ENCODE measurements at places on chromosomes 7 and 10.

GRCh38 chr7:21412410-21412851, 15.5 kb upstream of the SP4 start:
- no peak for DNase-seq

DNA sequence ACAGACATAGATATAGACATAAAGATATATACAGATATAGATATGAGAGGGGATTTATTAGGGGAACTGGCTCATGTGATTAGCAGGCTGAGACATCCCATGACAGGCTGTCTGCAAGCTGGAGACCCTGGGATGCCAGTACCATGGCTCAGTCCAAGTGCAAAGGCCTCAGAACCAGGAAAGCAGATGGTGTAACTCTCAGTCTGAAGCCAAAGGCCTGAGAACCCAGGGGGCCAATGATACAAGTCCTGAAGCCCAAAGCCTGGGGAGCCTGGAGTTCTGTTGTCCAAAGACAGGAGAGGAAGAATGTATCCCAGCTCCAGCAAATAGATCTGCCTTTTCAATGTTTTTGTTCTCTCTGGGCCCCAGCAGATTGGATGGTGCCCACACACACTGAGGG, 5.5 kb downstream of the NCOA4 start:
- DNase-seq: no peak

- no peak for DNase-seq
Measured at GRCh38 chr10:48926255-48926654, 13.4 kb downstream of the LRRC18 start.

DNA sequence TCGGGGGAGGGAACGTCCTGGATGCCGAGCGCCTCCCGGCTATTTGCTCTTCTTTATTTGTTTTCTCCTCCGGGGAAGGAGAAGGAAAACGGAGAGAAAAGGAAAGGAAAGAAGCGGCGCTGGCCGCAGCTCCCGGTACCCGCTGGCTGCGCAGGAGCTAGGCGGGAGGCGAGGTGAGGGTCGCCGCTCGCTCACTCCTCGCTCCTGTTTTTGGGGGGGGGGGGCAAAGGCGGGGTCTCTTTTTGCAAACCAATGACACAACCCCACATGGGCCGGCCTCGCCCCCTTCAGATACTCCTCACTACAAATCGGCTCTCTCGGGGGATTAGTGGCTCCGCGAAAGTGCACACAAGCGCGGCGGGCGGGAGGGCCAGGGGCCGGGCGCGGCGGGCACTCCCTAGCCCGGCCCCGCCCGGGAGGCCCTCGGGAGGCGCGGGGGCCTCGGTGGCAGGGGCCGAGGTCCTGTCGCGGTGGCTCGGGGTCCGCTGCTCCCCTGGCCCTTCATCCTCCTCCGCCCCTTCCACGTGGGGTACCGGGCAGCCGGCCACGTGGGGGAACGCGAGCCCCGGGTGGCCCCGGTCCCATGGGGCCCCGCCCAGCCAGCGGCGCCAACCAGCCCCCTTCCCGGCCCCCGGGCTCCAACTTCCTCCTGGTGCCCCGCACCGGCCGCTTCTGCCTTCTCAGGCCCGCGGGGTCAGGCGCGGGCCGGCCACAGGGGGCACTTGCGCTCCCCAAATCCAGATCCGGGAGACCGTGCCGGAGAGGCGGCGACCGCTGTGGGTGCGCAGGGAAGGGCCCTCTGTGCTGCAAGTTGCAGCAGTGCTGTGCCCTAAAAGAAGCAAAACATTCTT, 718 bp upstream of the CTBP2 start:
- peak; percentile 82 for DNase-seq

DNA sequence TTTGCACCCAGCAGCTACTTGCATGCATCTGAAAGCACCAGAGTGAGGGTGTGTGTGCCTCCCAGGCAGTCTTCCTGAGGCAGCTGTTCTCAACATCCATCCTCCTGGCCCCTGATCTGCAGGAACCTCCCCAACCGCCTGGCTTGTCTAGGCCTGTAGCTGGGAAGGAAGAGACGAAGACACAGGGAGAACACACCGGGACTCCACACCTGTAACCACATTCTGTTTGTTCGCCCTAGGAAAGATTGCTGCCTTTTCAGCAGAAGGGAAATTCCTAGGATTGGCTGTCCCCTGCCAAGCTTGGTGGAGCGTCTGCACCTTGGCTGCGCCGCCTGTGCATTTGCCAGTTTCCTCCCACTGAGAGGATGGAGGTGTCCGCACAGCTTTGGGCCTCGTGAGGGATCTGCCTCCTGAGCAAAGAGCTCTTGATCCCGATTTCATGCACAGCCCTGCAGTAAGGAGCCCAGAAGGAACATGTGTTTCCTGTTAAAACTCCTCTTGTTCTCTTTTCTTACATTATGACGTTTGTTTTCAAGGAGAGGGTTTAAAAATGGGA, 154.6 kb downstream of the TPST1 start:
- no peak for DNase-seq

DNA sequence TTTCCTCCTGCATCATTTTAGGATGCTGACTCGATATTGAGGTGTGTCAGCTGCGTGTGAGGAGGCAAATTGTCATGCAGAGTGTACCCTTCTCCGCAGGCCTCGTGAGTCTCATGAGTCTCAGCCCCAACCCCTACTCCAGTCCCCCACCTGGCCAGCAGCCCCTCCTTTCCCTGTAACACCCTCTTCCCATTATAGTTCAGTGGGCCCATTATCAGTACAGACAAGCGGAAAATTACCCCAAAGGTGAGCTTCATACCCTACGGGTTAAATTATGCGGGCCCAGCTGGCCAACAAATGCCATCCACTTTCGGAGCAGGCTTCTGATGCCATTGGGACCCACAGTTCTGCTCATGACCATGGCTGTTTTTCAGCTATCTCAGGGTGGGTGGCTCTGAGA, 25.2 kb downstream of the SFTPD start:
- no peak for DNase-seq

DNA sequence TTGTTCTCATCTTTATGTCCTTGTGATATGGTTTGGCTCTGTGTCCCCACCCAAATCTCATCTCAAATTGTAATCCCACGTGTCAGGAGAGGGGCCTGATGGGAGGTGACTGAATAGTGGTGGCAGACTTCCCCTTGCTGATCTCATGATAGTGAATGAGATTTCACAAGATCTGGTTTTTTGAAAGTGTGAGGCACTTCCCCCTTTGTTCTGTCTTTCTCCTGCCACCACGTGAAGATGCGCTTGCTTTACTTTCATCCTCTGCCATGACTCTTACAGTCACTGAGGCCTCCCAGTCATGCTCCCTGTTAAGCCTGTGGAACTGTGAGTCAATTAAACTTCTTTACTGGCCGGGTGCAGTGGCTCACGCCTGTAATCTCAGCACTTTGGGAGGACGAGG, 161.0 kb downstream of the HERPUD2 start:
- DNase-seq: no peak

- no peak for DNase-seq
Measured at GRCh38 chr10:90738885-90739284, 119.0 kb downstream of the HTR7 start.

DNA sequence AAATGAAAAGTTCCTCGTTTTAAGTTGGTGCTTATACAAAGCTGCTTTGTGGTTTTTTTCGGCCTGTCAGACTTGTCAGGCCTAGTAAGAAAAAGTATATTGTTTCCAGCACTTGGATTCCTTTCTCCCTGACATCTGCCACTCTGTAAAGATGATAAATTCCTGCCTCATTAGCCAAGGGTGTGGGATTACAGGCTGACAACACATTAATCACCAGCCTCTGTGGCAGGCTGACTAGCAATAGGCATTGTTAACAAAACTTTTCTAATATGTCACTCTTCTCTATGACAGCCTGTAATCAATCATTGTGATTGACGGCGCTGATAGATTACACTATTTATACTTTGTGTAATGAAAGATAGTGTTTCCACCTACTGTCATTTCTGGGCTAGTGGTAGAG, 682.5 kb downstream of the LRMDA start:
- DNase-seq: no peak

- DNase-seq: no peak
Measured at GRCh38 chr10:70360215-70360614, 22.2 kb downstream of the LRRC20 start.

DNA sequence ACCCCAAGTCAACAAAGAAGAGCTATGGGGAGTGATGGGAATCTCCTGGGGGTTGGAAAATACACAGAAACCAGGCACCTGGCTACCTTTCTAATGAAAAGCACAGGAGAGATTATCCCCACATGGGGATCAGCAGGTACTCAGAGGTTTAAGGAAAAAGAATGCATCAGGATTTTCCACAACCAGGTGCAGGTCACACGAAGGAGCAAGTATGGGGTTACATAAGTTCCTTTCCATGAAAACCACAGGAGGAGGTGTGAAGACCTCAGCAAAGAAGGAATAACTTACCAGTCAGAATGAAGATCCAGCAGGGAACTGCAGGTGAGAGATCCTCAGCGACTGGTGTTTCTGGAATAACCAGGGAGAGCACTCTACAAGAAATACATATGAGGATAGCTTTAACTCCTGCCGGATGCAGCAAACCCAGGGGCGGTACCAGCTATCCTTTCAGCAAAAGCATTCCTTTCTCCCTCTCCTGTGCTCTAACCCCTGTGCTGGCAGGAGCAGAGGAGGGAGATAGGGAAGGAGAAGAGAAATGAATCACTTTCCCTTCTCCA, 116.7 kb upstream of the TMEM106B start:
- no peak for DNase-seq

DNA sequence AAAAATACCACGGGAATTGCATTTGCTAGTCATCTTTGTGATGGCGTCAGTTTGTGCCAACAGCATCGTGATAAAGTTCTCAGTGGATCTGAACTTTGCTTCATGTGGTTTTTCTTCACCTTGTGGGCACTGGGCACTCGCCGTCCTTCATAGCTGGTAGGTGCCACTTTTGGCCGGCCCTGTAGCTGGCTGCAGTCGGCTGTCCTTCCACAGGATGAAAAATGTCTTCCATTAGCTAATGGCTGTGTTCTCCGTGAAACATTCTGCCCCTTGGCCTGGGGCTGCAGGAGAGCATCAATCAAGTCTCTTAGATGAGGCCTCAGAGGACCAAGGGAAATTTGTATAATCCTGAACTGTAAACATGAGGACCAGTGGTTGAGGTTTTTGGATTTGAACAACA, 145.3 kb downstream of the DYNC1I1 start:
- DNase-seq: no peak

- no peak for DNase-seq
Measured at GRCh38 chr7:35993676-35994606, 159.1 kb upstream of the EEPD1 start.

DNA sequence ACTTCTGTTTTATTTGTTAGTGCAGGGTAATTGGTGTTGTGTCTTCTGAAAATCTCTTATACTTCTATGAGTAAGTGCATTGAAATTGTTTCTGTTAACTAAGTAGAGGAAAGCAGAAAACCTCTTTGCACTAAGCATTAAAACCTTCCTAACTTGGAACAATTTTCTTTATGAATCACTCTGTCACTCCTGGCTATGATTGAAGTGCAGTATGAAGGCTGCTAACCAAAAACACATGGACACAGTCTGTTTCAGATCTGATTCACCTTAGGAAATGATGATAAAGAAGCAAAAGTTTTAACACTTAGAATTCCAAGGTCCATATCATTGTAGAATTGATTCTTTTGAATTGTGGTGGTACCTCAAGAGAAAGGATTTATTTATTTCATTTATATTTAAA, 41.9 kb downstream of the MET start:
- no peak for DNase-seq

- DNase-seq: no peak
Measured at GRCh38 chr7:142158736-142159496, 47.4 kb downstream of the MGAM2 start.

- no peak for DNase-seq
Measured at GRCh38 chr7:34327681-34328080, 330.3 kb upstream of the NPSR1 start.

GRCh38 chr10:126216632-126216961, 171.7 kb downstream of the ADAM12 start:
- no peak for DNase-seq

- DNase-seq: no peak
Measured at GRCh38 chr10:79409726-79410085, 35.7 kb downstream of the ZCCHC24 start.

- no peak for DNase-seq
Measured at GRCh38 chr10:62008196-62008595, 106.7 kb downstream of the ARID5B start.

DNA sequence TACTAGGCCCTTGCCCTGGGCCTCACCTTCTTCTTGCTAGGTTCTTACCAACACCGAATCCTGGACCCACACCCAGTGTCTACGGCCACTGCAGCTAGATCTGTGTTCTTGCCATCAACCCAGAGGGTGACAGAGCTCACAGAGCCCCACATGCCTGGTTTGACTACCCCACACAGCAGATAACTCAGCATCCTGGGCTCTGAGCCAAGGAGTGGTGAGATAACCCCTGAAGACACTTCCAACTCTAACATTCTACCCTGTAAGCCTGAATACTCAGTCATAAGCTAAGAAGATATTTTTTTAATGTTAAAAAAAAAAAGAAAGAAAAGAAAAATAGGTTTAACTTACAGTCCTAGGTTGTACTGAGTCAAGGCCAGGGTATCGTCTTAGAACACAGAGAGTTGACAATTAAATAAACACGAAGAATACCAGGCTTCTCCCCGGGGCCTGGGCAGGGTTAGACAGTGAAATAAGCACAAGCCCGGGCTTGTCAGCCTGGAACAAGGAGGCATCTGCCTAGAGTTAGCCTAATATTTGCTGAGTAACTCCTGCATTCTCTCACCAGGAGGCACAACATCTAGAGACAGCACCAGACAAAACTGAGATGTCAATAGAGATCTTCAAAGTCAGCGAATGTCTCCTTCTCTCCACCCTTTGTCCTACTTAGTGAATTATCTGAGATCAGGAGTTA, 556.5 kb upstream of the LRRN3 start:
- DNase-seq: peak; percentile 46

DNA sequence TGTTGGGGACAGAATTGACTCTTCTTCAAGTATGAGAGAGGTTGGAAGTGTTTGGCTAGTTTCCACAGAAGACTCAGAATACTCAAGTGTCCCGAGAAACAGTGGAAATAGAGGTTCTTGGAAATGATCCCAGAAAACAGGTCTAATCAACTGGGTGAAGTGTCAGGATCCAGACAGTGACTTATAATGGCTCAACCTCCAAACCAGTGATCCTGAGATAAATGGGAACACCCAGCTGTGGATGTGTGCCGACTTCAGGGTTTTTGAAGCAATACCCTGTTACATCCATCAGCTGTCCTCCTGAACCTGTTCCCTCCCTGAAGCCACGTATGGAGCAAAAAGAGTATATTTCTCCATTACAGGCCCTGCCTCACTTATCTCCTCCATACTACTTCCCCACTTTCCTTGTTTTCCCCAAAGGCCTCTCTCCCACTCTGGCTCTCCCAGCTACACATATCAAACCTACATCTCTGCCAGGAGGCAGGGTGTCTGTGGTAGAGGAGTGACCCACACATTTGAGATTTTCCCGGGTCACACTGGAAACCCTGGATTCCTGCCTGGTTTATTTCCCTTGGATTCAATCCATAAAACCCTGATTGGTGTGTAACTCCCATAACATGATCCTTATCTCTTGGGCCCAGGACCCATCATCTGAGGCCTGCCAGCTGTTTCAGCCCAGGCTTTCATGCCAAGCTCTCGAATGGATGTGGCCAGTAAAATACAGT, 17.6 kb upstream of the ELOVL3 start:
- DNase-seq: no peak
